ENCODE measurements at places on chromosomes 5 and 9.

GRCh38 chr5:172439785-172440477, 14.4 kb downstream of the SH3PXD2B start:
- DNase-seq: no peak

GRCh38 chr9:109771087-109771486, 8.9 kb upstream of the PALM2AKAP2 start:
- no peak for DNase-seq

- no peak for DNase-seq
These were observed 57.6 kb downstream of the PFDN1 start for GRCh38 chr5:140245341-140245740.

GRCh38 chr5:155562158-155562557, 548.6 kb downstream of the KIF4B start:
- DNase-seq: no peak

DNA sequence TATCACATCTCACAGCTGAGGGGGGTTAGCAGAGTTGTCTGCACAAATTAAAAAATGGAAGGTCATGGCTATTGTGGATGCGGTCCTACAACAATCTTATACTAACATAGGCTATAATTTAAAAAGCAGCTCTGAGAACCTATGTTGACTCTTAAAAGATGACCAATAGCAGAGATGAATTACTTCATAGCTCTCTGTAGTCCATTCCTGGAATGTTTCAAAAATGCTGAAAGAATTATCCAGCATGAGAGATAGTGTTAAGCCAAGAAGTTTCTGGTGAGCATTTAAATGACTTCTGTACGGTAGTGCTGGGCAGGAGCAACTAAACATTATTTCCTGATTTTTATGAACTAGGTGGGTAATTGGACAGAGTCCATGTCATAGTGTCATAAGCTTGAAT, 218.2 kb upstream of the NUDT12 start:
- DNase-seq: no peak

GRCh38 chr9:20863945-20864344, 167.5 kb downstream of the HACD4 start:
- no peak for DNase-seq

- DNase-seq: no peak
These were observed 19.1 kb upstream of the MVB12B start for GRCh38 chr9:126307322-126308061.

DNA sequence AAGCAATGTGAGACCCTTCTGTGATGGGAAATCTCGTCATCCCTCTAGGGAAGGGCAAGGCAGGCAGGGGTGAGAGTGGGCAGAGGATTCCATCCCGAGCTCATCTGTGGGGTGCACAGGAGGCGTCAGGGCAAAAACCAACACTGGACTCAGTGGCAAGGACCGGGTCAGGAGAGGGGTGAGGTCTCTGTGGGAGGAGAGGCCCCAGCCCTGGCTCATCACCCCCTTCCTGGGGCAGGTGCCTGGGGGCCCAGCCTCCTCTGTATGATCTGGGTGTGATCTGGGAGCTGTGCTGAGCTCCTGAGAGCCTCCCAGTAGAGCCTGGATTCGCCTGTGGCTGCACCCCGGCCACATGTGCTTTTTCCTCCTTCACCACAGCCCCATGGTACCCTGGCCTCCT, 597 bp downstream of the SPATA31E1 start:
- no peak for DNase-seq

DNA sequence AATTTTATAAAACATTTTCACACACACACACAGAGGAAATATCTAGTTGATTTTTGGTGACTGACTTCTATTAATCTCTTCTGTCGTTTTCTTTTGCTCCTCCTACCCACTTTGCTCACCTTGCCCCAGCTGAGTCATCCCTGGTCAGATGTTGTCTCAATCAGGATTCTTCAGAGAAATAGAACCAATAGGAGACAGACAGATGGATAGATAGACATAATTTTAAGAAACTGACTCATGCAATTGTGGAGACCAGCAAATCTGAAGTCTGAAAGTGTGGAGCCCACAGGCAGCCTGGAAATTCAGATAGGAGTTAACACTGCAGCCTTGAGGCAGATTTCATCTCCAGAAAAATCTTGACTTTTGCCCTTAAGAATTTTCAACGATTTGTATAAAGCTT, 37.0 kb upstream of the PIK3R1 start:
- no peak for DNase-seq

GRCh38 chr9:133949486-133950061, 42.5 kb downstream of the VAV2 start:
- DNase-seq: no peak

DNA sequence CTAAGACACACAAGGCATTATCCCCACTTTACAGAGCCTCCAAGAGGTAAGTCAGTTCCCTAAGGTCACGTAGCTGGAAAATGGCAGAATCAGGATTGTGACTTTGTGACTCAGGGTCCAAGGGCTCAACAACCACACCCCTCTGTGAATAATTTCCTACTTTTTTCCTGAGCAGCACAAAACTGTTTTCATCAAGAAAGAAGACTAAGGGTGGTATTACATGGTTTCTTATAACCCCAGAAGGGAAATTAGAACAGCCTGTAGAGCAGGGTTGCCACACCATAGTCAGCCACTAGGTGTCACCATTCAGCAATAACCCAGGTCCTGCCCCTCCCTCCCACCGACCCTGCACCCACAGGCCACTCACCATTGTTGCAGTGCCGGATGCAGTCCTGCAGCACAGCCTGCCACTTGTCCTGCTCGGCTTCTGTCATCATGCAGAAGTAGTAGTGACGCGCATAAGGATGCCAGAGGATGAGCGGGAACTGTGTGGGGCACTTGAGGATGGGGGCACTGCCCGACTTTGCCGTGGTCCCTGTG, 72.1 kb downstream of the LRSAM1 start:
- DNase-seq: no peak
